Occipital lobe (tissue), 3 donors: ENCODE measurements at places on chromosomes 16 and 17.

GRCh38 chr17:78527345-78527744 lies 49.9 kb downstream of the DNAH17 start:
- no peak for DNase-seq

DNA sequence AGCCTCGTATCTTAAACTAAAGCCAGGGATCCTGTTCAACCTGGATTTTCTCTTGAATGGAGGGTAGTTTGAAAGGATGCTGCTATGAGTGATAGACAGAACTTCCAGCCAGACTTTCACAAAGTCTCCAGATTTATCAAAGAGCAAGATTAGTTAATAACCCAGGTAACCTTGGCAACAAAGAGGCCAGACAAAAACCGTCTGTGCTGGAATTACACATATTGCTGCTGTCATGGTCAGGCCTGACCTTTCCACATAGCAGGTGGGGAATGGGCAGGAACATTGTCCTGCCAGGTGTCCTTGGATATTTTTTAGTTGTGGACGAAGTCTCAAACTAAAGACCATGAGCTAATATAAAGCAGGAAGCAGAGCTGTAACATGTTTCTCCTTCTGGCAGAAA lies 52.5 kb downstream of the HLF start:
- DNase-seq = no peak

- no peak for DNase-seq
Measured at GRCh38 chr17:10147761-10148415, 50.5 kb downstream of the GAS7 start.

DNA sequence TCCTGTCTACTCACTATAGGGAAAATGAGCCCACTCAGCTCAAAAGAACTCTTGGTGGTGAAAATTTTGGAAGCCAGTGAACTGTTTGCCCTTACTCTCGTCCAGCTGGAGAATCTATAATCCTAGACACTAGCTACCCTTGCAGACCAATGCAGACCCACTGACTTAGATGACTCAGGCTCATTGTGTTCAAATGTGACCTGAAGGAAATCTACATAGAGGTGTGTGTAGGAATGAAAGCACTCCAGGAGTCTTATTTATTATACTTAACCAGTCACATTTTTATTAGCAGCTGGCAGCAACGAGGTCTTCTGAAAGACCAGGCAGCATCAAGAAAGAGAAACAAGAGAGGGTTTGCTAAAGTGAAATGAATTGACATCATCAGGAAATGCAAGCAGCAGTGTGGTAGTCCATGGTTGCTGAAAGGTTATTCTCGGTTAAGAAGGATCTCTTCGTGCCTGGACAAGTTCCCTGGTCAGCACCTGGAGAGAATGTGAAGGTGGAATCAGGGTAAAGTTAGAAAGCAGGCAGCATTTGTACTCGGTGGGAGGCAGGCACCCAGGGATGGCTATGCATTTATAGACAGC lies 1.4 kb downstream of the KRTAP29-1 start:
- DNase-seq = no peak

GRCh38 chr16:66923247-66923731 lies 2.0 kb downstream of the RRAD start:
- no peak for DNase-seq
